ENCODE measurements at places on chromosomes 2 and 18. TPM values are rescaled to one million over a fixed set of nuclear protein-coding genes. Genes with fewer than 3 reads are reported as not detected.

DNA sequence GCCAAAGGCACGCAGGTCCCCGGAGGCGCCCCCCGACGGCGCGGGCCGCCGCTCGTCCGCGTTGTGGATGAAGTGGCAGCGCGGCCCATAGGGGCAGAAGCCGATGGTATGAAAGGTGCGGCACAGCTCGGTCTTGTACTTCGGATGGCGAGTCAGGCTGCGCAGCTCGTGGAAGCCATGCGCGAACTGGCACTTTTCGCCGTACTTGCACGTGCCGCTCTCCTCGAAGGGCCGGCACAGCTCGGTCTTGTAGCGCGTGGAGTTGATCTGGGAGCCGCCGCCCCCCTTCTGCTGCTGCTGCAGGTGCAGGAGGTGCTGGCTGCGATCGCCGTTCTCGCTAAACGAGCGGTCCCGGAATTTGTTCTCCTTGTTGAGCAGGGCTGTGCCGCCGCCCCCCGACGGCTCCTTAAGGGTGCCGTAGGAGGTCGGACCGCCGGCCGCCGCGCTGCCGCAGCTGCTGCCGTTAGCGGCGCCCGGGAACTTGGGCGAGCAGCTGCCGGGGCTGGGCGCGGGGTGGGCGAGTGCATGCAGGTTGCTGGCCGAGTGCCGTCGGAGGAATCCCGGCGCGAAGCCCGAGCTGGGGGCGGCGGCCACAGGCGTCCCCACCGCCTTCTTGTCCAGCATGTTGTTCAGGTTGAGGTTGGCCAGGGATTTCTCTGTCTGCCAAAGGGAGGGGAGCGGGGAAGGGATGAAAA, 1.2 kb downstream of the ZFP36L2 start:
- no peaks in the 10 kb centered on the region for H3K27me3 ChIP-seq
- H3K36me3 ChIP-seq = peaks cover 12% of the 10 kb centered on the region
- H3K4me1 ChIP-seq = peaks cover 41% of the 10 kb centered on the region
- peak overlapping the region; percentile 93 for H3K27ac ChIP-seq

DNA sequence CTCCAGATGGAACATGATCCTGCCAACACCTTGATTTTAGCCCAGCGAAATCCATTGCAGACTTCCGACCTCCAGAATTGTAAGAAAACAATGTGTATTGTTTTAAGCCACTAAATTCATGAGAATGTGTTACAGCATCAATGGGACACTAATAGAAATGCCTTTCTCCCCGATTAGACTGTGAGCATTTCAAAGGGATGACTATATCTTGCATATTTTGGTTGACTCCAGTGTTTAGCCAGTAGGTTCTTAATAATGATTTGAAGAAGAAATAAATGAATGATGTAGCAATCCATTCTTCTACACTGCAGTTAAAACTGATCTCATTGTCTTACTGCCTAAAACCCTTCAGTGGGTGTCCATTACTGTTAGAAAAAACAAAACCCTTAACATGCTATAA, 67.4 kb upstream of the ACVR1C start:
- no peak for DNase-seq
- H3K27me3 ChIP-seq = no peaks in the 10 kb centered on the region
- no peaks in the 10 kb centered on the region for H3K4me1 ChIP-seq
- no peaks in the 10 kb centered on the region for H3K36me3 ChIP-seq

DNA sequence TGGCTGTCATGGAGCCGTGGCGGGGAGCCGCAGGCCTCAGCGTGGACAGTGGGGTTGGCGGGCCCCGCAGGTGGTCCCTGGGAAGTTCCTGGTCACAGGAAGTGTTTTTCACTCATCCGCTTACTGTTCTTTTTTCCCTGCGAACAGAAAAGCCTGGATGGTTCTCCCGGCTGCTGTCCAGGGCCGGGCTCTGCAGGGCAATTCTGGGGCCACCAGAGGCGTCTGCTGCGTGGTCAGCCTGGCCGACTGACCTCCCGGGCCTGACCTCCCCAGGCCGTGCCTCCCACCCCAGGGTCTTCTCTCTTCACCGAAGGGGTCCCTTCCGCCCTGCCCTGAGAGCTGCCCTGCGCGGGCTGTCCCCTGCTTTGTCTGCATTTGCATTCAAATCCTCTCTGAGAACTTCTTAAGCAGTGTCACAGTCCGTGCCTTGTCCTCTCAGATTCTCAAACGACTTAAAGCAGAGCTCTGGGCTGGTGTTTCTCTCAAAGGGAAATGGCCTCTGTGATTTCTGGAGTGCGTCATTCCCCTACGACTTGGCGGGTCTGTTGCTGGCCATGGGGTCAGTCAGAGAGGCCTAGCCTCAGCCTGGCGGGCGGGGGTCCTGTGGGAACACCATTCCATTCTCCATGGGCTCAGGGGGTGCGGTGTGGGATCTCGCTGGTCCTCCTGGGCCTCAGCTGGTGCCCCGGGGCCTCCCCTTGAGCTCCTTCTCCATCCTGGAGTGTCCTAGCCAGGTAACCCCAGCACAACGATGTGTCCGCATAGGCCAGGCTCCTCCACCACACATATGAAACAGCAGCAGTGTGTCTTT, 38.3 kb downstream of the KLHL29 start:
- H3K27ac ChIP-seq = no peak overlapping the region
- H3K36me3 ChIP-seq = no peaks in the 10 kb centered on the region
- no peaks in the 10 kb centered on the region for H3K4me1 ChIP-seq
- H3K27me3 ChIP-seq = no peaks in the 10 kb centered on the region

DNA sequence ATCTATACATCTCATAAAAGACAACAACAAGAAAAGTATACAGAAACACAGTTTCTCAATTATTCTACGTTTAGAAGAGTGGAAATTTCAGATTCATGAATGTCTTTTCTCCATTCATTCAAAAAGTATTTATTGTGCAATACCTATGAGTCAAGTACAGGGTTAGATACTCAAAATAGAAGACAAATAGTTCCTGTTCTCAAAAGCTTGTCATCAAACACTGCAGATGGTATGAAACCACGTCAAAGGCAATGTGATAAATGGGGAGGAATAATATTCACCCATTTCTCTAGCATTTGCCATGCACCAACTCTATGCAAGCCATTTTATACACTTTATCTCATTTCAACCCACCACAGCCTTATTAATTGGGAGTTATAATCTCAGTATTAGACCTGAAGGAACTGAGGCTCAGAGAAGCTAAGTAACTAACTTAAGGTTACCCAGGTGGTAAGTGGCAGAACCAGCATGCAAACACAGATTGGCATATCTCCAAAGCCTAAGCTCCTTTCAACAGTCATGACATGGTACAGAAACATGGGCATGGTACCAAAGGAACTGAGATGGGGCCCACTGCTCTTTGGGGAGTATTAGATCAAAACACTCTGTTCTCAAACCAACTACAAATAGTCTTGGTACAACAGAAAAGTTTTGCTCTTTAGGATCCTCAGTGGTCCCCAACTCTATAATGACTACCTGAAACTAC, 67.2 kb upstream of the NPAS2 start:
- peaks cover 3% of the 10 kb centered on the region for H3K4me1 ChIP-seq
- no peaks in the 10 kb centered on the region for H3K27me3 ChIP-seq
- H3K27ac ChIP-seq = no peak overlapping the region
- no peak for DNase-seq
- H3K36me3 ChIP-seq = no peaks in the 10 kb centered on the region
- H3K4me3 ChIP-seq = no peak overlapping the region

GRCh38 chr2:230537531-230537976, 121.6 kb downstream of the SP100 start:
- no peak overlapping the region for H3K27ac ChIP-seq
- peaks cover under 1% of the 10 kb centered on the region for H3K27me3 ChIP-seq
- DNase-seq = no peak
- H3K36me3 ChIP-seq = no peaks in the 10 kb centered on the region
- no peaks in the 10 kb centered on the region for H3K4me1 ChIP-seq
- H3K4me3 ChIP-seq = no peak overlapping the region

DNA sequence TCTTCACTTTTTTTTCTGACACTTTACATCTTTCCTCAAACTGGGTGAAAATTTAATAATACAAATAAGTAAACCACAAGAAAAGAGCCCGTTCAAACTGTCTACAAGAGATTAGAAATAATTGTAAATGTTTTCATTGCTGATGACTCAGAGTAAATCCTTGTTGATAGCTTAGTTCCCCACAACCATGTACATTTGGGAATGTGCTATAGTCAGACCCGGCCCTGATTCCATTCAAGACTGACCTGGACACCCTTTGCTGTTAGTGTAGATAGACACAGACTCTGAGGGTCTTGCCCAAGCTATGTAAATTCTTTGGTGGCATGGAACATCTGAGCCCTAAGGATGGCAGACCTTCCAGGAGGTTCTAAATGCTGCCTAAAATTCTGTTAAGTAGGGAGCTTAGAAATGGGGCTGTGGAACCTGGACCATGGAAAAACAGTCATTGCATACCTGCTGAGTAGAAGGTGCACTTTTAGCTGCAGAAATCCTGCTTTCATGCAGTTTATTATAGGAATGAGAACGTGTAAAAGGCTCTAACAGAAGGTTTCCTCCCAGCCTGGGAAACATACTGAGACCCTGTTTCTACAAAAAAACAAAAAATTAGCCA, 3.7 kb downstream of the MALT1 start:
- H3K27me3 ChIP-seq = no peaks in the 10 kb centered on the region
- no peak overlapping the region for H3K4me3 ChIP-seq
- H3K27ac ChIP-seq = peak overlapping the region; percentile 29
- H3K4me1 ChIP-seq = peaks cover 18% of the 10 kb centered on the region

GRCh38 chr2:155223781-155224406, 525.4 kb downstream of the KCNJ3 start:
- no peaks in the 10 kb centered on the region for H3K36me3 ChIP-seq
- H3K27me3 ChIP-seq = no peaks in the 10 kb centered on the region
- no peak overlapping the region for H3K27ac ChIP-seq
- H3K4me3 ChIP-seq = no peak overlapping the region
- peak; percentile 1 for DNase-seq

DNA sequence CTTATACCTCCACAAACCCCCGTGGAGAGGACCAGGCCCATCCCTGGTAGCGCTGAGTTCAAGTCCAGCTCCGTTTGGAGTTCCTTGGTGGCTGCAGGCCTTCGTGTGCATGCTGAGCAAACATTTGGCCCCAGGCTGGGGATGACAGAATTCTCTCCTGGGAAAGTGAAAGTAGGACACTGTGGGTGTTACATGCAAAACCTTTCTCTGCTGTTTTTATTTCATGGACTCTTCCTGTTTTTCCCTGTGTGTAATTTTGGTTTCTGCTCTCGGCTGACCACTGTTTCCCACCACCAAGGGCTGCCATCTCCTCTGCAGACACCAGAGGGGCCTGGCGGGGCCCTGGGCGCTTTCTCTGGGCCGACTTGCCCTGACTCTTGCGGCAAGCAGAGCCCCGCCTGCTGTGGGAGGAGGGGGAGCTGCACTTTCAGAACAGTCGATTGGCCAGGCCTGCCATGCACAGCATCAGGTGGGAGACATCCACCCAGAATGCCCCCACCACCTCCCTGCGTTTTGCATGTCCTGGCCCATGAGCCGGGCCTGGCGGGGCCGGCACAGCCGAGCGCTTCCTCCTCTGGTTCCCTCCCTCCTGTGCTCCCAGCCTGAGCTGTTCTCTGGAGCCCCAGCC, 102.4 kb downstream of the CABLES1 start:
- no peaks in the 10 kb centered on the region for H3K36me3 ChIP-seq
- no peak overlapping the region for H3K4me3 ChIP-seq
- H3K27ac ChIP-seq = no peak overlapping the region
- no peaks in the 10 kb centered on the region for H3K4me1 ChIP-seq

DNA sequence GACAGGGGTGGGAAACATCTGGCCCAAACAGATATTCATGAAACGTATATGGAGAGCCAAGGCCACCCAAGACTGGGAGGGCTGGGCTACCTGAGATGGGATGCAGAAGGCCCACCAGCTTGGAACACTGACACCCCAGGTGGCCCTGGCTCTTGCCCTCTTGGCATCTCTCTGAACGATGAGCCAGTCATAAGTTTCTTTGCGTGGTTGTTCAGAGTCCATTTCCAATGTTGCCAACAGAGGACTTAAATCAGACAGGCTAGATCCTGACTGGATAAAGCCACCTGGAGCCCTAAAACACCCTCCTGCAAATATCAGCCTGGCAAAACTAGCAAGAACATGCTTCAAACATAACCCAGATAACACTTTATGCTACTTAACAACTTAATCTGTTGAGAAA, 42.6 kb downstream of the LPIN2 start:
- H3K36me3 ChIP-seq = no peaks in the 10 kb centered on the region
- DNase-seq = no peak
- no peak overlapping the region for H3K4me3 ChIP-seq
- peak overlapping the region; percentile 49 for H3K27ac ChIP-seq
- peaks cover 50% of the 10 kb centered on the region for H3K4me1 ChIP-seq
- H3K27me3 ChIP-seq = no peaks in the 10 kb centered on the region

DNA sequence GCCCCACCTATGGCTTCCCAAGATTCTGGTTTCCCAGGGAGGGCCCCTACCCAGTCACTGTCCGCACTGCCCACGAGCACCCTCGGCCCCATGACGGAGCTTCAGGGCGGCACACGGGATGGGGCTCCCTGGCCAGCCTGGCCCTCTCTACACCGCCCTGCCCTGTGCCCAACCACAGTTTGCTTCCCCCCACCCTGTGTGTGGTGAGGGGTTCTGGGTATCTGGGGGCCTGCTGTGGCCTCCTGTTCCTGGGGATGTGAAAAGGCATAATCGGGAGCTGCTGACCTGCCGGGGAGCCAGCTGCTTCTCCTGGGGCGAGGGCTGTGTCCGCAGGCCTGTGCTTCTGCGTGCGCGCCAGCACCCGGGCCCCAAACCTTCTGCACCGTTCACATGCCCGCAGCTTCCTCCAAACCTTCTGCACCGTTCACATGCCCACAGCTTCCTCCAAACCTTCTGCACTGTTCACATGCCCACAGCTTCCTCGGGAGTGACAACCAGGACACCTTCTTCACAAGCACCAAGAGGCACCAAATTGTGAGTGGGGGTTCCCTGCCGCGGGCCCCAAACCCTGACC, 12.4 kb downstream of the ANO7 start:
- no peaks in the 10 kb centered on the region for H3K4me1 ChIP-seq
- H3K36me3 ChIP-seq = no peaks in the 10 kb centered on the region
- no peak for DNase-seq
- no peak overlapping the region for H3K4me3 ChIP-seq
- no peaks in the 10 kb centered on the region for H3K27me3 ChIP-seq

GRCh38 chr2:36655453-36655852, 41.1 kb upstream of the VIT start:
- no peak overlapping the region for H3K4me3 ChIP-seq
- H3K27ac ChIP-seq = peak overlapping the region; percentile 34
- no peak for DNase-seq
- H3K27me3 ChIP-seq = no peaks in the 10 kb centered on the region

- no peak overlapping the region for H3K27ac ChIP-seq
- no peaks in the 10 kb centered on the region for H3K36me3 ChIP-seq
- no peaks in the 10 kb centered on the region for H3K27me3 ChIP-seq
Observed at GRCh38 chr18:7953095-7953958, 386.2 kb downstream of the PTPRM start.

GRCh38 chr18:50626317-50626716, 66.4 kb downstream of the MAPK4 start:
- no peaks in the 10 kb centered on the region for H3K4me1 ChIP-seq
- no peaks in the 10 kb centered on the region for H3K36me3 ChIP-seq
- no peak overlapping the region for H3K27ac ChIP-seq
- no peak overlapping the region for H3K4me3 ChIP-seq
- H3K27me3 ChIP-seq = peaks cover 2% of the 10 kb centered on the region

GRCh38 chr2:73020306-73020656, 51.2 kb downstream of the SFXN5 start:
- peaks cover 18% of the 10 kb centered on the region for H3K4me1 ChIP-seq
- 0 out of 2 replicates have a peak overlapping the region, but pooled peaks have one; percentile 25 for H3K27ac ChIP-seq
- H3K36me3 ChIP-seq = no peaks in the 10 kb centered on the region
- H3K4me3 ChIP-seq = no peak overlapping the region
- DNase-seq = no peak
- H3K27me3 ChIP-seq = no peaks in the 10 kb centered on the region

The MTIF2 gene
- 34.1 TPM for total RNA-seq

The SPDYA gene
- total RNA-seq = 0.87 TPM

The KIF5C gene
- total RNA-seq = 1.6 TPM

The DLGAP1 gene
- total RNA-seq = 1.8 TPM

The CRACDL gene
- 2.4 TPM for total RNA-seq

The ITGB6 gene
- 0.08 TPM for total RNA-seq

The NAB1 gene
- total RNA-seq = 40.2 TPM
